ELF-1 (cell line): ENCODE measurements at places on chromosomes 12 and 14.

DNA sequence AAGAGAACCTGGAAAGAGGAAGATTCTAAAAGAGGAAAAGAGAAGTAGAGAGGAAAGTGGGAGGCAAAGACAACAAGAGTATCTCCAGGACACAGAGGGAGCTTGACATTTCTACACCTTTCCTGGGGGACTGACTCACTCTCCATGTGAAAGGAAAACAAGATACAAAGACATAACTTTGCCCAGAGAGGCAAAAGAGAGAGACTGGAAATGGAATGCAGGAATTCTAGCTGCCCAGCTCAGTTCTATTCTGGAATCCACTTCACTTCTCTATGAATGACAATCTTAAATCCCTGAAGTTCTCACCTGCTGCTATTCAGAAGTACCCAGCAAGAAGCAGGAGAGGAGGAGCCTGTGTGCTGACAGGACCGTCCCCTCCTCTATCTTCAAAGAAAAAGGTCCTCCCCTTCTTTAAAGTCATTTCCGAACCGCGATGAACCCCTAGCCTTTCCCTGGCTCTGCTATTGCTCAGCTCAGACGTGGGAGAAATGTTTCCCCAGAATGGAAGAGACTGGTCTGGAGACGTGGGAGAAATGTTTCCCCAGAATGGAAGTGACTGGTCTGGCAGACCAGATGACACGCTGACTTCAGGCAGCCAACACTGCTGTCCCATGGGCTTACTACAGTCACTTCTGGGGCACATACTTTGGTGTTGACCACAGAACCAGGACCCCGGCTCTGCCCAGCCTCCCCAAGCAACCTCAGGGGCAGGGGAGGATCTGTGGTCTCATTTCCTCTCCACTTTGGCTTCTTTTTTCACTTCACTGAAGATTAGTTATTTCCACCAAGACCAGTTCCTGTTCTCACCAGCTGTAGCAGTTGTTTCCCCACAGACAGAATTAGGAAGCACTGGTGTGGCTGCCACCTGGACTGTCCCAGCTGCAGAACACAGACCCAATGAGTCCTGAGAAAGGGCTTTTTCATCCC, 8.3 kb downstream of the FMNL3 start:
- peak; percentile 64 for DNase-seq

- DNase-seq: no peak
Observed at GRCh38 chr12:103369929-103370328, 125.8 kb downstream of the C12orf42 start.

- DNase-seq: no peak
Observed at GRCh38 chr14:34857689-34858449, 17.3 kb downstream of the BAZ1A start.

DNA sequence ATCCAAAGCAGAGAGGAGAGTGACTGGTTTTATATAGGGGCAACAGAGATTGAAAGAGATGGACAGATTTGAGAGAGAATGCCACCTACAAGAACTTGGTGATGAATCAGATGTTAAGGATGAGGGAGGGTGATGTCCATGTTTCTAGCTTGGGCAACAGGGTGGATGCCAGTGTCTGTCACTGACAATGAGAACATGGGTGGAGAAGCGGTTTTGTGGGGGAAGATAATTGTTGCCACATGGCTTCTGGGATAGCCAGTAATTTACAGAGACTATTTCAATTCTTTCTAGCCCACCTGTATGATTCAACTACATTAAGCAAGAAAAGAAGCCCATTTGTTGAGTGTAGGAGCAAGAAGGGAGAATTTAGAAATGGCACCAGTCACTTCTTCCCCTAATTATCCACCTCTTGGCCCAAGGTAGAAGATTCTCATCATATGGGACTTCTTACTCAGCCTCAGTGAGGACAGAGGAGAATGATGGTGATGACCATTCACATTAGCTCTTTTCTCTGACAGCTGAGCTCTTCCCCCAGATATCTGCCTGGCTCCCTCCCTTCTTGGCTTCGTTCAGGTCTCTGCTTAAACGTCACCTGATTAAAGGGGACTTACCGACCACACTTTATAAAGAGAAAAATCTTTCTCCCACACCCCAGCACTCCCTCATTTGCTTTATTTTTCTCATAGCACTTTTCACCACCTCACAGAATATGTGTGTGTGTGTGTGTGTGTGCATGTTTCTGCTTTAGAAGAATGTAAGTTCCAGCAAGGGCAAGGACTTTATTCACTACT, 117.8 kb downstream of the DUSP6 start:
- no peak for DNase-seq

DNA sequence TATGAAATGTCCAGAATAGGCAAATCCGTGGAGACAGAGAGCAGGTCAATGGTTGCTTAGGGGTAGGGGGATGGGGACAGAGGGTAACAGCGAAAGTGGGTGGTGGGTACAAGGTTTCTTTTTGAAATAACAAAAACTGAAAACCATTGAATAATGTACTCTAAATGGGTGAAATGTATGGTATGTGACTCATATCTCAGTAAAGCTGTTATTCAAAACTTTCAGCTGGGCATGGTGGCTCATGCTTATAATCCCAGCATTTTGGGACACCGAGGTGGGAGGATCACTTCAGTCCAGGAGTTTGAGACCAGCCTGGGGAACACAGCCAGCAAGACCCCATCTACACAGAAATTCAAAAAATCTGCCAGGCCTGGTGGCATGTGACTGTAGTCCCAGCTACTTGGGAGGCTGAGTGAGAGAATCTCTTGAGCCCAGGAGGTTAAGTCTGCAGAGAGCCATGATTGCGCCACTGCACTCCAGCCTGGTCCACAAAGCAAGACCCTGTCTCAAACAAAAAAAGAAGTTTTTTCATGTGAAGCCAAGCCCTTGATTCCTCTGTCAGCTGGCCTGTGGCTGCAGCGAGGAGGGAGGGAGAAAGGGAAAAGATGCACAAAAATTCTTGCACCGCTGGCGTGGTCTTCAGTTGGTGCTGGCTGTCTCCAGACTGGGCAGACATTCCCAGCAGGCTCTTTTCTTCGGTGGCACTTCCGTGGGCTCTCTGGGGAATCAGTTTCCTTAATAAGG, 248.2 kb downstream of the SLC41A2 start:
- no peak for DNase-seq

DNA sequence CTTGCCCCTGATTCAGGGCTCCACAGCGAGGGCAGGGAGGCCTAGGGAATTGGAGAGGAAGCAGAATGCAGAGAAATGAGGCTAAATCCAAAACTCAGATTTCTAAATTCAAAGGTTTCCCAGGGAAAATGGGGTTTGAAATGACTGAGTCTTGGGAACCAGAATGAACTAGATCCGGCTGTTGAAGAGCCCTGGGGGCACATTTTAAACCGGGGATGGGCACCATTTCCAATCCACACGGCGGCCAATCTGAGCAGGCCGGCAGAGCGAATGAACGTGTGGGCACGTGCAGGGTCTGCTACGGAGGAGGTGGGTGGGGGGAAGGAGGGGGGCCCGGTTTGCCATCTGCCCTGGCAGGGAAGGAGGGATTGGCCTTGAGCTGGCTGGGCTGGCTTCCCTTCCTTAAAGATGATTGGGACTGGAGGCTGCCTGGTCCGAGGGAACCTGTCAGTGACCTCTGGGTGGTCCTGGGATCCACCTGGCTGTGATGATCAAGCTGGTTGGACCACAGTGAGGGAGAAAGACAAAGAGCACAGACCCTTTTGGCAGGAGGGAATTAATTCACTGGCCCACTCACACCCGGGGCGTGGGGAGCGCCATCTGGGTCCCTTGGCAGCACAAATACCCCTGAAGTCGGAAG, 161.0 kb downstream of the RBM19 start:
- no peak for DNase-seq

DNA sequence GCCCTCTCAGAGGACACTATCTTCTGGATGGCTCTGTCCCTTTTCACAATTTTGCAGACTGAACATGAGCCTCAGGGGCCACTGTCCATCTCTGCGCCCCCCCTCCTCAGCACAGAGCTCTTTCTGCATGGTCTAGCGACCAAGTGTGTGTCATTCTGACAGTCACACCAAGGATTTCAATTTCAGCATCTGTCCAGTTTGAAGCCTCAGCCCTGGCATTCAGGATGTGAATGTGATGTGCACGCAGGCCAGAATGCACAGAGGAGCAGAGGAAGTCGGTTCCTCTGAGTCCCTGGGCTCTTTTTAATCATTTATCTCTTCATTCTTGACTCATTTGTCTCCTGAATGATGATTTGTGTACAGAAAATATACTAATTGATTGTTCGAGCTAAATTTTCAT, 102.0 kb upstream of the PWP1 start:
- no peak for DNase-seq

DNA sequence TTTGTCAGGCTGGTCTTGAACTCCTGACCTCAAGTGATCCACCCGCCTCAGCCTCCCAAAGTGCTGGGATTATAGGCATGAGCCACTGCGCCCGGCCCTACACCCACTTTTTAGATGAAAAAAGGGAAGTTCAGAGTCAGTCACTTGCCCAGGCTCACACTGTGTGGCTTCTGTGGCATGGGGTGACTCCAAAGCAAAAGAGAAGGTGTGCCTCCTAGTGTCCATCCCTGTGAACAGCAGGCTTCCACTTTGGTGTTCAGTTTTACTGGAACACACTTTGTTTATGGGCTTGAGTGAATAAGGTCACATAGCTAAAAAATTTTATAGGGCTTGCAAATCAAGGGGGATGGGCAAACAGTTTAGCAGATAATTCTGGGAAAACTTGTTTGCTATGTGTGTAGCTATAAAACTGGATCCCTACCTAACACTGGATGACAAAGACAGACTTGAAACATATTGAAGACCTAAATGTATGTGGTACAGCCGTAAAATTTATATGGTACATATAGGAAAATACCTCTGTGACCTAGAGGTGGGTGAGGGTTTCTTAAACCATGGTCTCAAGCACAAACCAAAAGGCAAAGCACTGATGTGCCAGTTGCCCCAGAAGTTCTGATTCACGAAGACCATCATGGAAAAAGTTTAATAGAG, 54.9 kb downstream of the EID3 start:
- DNase-seq: peak; percentile 64

DNA sequence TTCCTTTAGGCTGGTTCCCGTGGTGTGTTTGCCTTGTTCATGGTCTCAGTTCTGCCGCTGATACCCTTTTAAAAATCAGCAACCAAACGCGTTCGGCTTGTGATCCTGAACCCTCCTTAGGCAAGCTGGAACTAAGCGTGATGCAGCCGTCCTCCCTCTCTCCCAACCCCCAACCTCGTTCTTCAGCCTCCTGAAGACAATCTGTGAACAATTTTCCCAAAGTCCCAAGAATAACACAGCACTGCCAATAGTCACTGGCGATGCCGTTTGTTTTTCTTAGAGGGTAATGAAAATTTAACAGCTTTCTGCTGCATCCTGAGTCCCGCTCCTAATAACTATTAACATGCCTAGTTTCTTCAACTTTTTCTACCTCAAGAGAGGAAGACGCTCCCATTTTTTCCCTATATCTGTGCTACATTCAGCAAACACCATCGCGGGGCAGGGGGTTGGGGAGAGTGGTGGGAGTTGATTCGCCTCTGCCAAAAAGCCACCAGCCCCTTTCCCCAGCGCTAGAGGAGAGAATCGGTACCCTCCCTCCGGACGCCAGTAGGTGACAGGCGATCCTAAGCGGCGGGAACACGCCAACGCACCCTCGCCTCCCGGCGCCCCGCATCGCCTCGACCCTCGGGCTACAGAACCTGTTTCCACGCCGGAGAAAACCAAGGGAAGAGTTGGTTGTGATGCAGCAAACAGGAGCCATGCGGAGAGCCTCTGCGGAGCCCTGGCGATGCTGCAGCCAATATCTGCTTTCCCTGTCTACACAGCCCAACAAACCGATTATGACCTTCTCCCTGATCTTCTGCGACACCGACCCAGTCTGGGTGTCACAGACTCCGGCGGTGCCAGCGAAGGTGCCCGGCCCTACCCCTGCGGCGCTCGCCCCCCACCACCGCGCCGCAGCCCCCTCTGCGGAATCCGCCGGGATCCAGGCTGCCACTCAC, 752 bp downstream of the PRICKLE1 start:
- DNase-seq: peak; percentile 84

DNA sequence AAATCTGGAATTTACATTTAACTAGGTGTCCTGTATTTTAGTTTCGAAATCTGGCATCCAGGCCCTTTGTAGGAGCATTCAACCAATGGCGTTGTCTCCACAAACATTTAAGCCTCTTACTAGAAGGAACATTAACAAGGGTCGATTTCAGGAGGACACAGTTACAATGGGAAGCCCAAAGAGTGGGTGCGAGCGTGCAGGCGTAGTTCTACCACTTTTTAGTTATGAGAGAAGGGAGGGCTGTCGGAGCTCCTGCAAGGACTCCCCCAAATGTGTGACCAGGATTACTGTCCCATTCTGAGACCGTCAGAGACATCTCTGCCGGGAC, 365 bp upstream of the ABHD4 start:
- no peak for DNase-seq

GRCh38 chr14:54132496-54132895, 175.9 kb upstream of the BMP4 start:
- no peak for DNase-seq

- peak; percentile 73 for DNase-seq
Observed at GRCh38 chr14:105247715-105248367, 492 bp upstream of the BTBD6 start.

GRCh38 chr12:56128670-56129205, 671 bp downstream of the ESYT1 start:
- no peak for DNase-seq

DNA sequence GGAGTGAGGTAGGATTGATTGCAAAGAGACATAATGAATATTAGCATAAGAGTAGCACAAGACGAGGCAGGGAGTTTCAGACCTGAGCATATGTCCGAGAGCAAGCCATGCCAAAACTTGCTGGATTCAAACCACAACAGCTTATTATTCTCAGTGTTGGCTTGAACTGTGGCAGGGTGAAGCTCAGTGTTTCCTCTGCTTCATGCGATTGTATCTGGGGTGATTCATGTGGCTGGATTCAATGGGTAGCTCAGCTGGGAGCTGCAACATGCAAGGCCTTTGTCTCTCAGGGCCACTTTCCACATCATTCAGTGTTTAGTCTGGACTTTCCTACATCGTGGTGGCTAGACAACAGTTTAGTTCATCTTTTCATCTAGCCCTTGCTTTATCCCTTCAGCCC, 22.1 kb upstream of the E2F7 start:
- no peak for DNase-seq
